ENCODE measurements at places on chromosomes 1 and 21.
A peak's percentile ranks its signal among the peaks of the same experiment; 100 is the strongest.

- no peaks in the 10 kb centered on the region for H3K36me3 ChIP-seq
- no peak overlapping the region for H3K4me3 ChIP-seq
- no peak overlapping the region for H3K27ac ChIP-seq
- H3K4me1 ChIP-seq = peaks cover 9% of the 10 kb centered on the region
- H3K27me3 ChIP-seq = no peaks in the 10 kb centered on the region
Observed at GRCh38 chr1:56583957-56584468, 4.7 kb upstream of the PLPP3 start.

DNA sequence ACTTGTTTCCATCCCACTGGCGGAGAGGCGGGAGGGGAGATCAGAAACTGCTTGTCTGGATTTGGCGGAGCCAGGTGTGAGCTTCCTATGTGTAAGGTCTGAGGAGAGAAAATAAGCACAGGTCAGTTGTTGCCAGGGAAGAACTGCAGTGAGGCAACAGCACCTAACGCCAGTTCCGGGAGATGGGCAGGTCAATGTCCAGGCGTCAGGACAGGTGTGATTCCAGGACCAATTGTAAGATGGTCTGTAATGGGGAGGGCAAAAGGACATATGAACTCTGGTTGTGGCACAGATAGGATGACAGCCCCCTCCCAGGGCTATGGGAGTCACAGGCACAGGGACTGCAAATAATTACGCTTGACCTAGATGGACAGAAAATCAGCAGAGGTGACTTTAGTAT lies 9.6 kb upstream of the KCNE1 start:
- H3K36me3 ChIP-seq = peaks cover 59% of the 10 kb centered on the region
- H3K4me3 ChIP-seq = no peak overlapping the region
- peaks cover 54% of the 10 kb centered on the region for H3K4me1 ChIP-seq
- H3K27ac ChIP-seq = peak overlapping the region; percentile 90
- DNase-seq = no peak

DNA sequence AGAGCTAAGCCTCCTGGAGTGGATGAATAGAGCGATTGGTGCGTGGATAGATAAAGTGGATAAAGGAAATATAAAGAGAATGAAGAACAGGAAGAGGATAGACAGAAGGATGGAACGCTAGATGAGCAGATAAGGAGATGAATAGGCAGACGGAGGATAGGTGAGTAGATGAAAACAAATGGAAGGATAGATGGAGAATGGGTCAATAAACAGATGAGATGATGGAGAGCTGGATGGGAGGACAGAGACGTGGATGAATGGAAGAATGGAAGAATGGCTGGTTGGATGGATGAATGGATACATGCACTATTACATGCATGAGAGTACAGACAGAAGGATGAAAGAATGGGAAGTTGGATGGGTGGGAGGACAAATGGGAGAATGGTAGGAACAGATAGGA lies 35.2 kb upstream of the EDN2 start:
- no peaks in the 10 kb centered on the region for H3K27me3 ChIP-seq
- no peak overlapping the region for H3K4me3 ChIP-seq
- peaks cover 17% of the 10 kb centered on the region for H3K4me1 ChIP-seq
- no peaks in the 10 kb centered on the region for H3K36me3 ChIP-seq
- no peak overlapping the region for H3K27ac ChIP-seq

DNA sequence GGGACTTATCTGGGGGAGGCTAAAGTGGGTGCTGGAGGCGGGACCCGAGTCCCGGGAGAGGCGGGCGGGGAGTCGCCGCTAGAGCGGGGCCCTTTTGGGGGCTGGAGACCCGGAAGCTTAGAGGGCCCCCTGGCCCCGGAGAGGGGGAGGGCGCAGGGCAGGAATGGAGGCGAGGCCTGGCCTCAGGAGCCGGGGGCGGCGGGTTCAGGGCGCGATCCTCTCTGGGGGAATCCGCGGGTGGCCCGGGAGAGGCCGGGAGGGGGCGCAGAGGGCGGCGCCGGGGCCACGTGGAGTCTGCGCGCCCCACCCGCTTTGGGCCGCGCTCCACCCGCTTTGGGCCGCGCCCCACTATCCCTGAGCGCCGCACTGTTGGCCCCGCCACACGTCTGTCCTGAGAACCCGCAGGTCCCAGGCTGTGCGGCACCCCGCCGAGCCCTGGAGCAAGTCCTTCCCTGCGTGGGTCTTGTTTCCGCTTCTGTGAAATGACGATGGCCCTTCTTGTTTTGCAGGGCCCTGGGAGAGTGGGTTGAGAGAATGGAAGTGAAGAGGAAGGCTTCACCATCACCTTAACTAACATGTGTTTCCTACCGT lies 84.4 kb downstream of the NKAIN1 start:
- peak overlapping the region; percentile 90 for H3K27ac ChIP-seq
- peak overlapping the region; percentile 77 for H3K4me3 ChIP-seq
- H3K4me1 ChIP-seq = peaks cover 14% of the 10 kb centered on the region
- no peaks in the 10 kb centered on the region for H3K27me3 ChIP-seq
- DNase-seq = peak; percentile 88
- H3K36me3 ChIP-seq = no peaks in the 10 kb centered on the region

DNA sequence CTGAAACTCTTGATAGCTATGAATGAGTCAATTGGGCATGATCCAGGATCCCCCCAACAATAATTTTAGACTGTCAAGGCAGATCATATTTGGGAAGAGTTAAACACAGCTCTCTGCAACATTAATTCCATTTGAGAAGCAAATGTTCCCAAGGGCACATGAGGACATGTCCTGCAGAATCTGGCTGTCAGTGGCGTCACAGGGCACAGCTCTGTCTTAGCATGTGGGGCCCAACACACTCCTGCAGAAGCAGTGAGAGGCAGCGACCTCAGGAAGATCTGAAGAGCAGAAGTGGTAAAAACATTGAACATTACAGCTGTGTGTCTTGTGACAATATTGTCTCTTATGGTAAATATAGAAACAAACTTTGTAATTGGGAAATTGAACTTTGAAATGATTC lies 197.1 kb upstream of the PBX1 start:
- H3K4me3 ChIP-seq = no peak overlapping the region
- DNase-seq = no peak
- no peaks in the 10 kb centered on the region for H3K4me1 ChIP-seq
- H3K27me3 ChIP-seq = no peaks in the 10 kb centered on the region
- H3K36me3 ChIP-seq = no peaks in the 10 kb centered on the region

GRCh38 chr1:42924851-42925760 lies 33.6 kb downstream of the SLC2A1 start:
- peak overlapping the region; percentile 91 for H3K27ac ChIP-seq
- H3K36me3 ChIP-seq = peaks cover 41% of the 10 kb centered on the region
- H3K4me3 ChIP-seq = peak overlapping the region; percentile 56
- peaks cover 21% of the 10 kb centered on the region for H3K4me1 ChIP-seq
- no peak for DNase-seq

DNA sequence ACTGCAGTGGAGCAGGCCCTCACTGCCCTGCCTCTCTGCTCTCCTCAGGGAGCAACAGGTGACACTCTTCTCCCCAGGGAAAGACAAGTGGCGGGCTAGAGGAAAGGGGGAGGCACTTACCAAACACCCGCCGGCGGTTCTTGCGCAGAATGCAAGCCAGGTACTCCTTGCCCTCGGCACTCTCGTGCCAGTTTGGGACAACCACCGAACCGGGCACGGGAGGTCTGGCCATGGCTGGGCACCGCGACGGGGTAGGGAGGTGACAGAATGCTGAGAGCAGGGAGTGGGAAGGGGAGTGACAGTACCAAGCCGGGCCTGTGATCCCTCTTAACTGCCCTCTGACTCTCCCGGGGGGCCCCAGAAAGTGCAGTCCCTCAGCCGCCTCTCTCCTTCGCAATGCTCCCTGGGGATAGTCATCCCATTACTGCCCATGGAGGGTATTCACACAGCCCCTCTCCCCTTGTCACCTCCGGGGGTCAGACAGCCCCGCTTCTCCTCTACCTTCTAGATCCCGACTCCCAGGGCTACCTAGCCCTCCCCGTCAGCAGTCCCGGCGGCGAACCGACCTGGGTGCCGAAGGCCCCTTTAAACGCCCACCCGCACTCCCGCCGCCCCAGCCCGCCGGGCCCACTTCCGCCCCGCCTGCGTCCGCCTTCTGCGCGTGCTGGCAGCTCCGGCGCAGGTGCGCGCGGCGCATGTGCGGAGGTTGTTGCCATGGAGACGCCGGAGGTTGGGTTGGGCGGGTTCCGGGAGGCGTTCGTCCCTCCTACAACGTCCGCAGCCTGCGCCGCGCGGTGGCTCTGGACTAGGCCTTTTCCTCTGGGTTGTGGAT lies at the start of gene CPLANE2:
TSS of gene CPLANE2 (minus strand) at position 673 of the 832 bp plus-strand sequence. CDS start at position 232, 441 bp downstream.
- H3K27me3 ChIP-seq = no peaks in the 10 kb centered on the region
- H3K27ac ChIP-seq = peak within 1 kb of the TSS; percentile 91
- peaks cover 20% of the 10 kb centered on the region for H3K36me3 ChIP-seq
- H3K4me1 ChIP-seq = peaks cover 17% of the 10 kb centered on the region
- peak within 1 kb of the TSS; percentile 58 for H3K4me3 ChIP-seq

GRCh38 chr1:38477811-38478210 lies 381.8 kb downstream of the RRAGC start:
- DNase-seq = no peak
- no peaks in the 10 kb centered on the region for H3K36me3 ChIP-seq
- H3K27ac ChIP-seq = no peak overlapping the region
- H3K27me3 ChIP-seq = peaks cover 62% of the 10 kb centered on the region

GRCh38 chr1:11654137-11654938 lies at the start of the genes FBXO2 and FBXO44:
Gene FBXO2, minus strand, starts transcription at chr1:11654429. Its CDS starts 89 bp downstream, at chr1:11654340.
Gene FBXO44, plus strand, starts transcription at chr1:11654877. Its CDS starts 959 bp downstream, at chr1:11655836.
- peaks cover 11% of the 10 kb centered on the region for H3K36me3 ChIP-seq
- DNase-seq = peak; percentile 80
- H3K4me3 ChIP-seq = peak within 1 kb of the TSS; percentile 81
- H3K27ac ChIP-seq = peak within 1 kb of the TSS; percentile 65

- H3K27ac ChIP-seq = no peak overlapping the region
- no peaks in the 10 kb centered on the region for H3K27me3 ChIP-seq
- DNase-seq = no peak
- no peaks in the 10 kb centered on the region for H3K36me3 ChIP-seq
Observed at GRCh38 chr1:199242147-199242546, 603.3 kb downstream of the PTPRC start.

- H3K27ac ChIP-seq = no peak overlapping the region
- H3K27me3 ChIP-seq = no peaks in the 10 kb centered on the region
- peaks cover 27% of the 10 kb centered on the region for H3K4me1 ChIP-seq
Observed at GRCh38 chr1:23909412-23909811, 3.8 kb downstream of the CNR2 start.

GRCh38 chr1:59696421-59697115 lies 118.2 kb upstream of the HOOK1 start:
- H3K36me3 ChIP-seq = no peaks in the 10 kb centered on the region
- no peak overlapping the region for H3K27ac ChIP-seq
- H3K4me1 ChIP-seq = peaks cover 25% of the 10 kb centered on the region
- no peak overlapping the region for H3K4me3 ChIP-seq

- no peaks in the 10 kb centered on the region for H3K4me1 ChIP-seq
- H3K36me3 ChIP-seq = no peaks in the 10 kb centered on the region
- H3K4me3 ChIP-seq = no peak overlapping the region
- DNase-seq = no peak
- no peaks in the 10 kb centered on the region for H3K27me3 ChIP-seq
Observed at GRCh38 chr1:183155939-183156338, 30.1 kb upstream of the LAMC2 start.

DNA sequence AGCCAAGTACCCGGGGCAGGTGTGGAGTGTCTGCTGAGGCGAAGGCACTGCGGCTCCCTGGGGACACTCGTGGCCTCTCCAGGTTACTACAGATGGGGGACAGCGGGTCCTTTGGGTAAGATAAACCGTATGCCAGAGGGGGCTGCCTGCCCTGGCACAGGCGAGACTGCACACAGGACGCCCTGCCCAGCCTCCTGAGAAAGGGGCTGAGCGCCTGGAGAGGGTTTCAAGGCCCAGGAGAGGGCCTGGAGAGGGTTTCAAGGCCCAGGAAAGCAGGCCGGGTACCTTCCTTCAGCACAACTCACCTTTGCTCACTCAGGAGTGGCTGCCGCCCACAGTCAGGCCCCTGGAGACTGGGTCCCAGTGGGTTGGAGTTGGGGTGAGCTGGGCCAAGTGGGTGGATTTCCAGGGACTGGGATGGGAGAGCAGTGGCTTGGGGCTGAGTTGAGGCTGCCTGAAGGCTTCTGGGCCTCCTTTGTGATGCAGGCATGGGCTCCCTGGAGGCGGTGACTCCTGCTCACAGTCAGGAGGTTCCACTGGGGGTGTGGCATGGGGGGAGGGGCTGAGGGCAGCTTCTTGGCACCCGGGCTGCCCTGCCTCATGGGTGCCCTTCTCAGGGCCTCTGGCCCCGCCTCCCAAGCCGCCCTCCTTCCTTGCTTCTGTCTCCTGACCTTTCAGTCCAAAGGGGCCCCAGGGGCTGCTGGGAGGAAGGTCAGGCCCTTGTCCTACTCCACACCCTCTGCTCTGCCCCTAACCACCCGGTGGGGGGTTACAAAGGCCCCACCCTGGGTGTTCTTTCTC lies at the start of gene MMEL1:
TSS of gene MMEL1 (minus strand) at position 456 of the 801 bp plus-strand sequence. CDS start 3,532 bp downstream, outside the sequence.
- H3K36me3 ChIP-seq = no peaks in the 10 kb centered on the region
- H3K4me3 ChIP-seq = no peak within 1 kb of the TSS
- no peak within 1 kb of the TSS for H3K27ac ChIP-seq

GRCh38 chr1:36525166-36525565 lies 42.5 kb upstream of the CSF3R start:
- peaks cover 29% of the 10 kb centered on the region for H3K27me3 ChIP-seq
- H3K4me3 ChIP-seq = no peak overlapping the region
- H3K36me3 ChIP-seq = no peaks in the 10 kb centered on the region
- DNase-seq = no peak
- H3K4me1 ChIP-seq = no peaks in the 10 kb centered on the region

GRCh38 chr21:31665397-31665796 lies 5.9 kb downstream of the SOD1 start:
- H3K4me3 ChIP-seq = no peak overlapping the region
- no peak for DNase-seq
- H3K4me1 ChIP-seq = peaks cover 79% of the 10 kb centered on the region
- H3K27me3 ChIP-seq = no peaks in the 10 kb centered on the region
- peaks cover 64% of the 10 kb centered on the region for H3K36me3 ChIP-seq
- H3K27ac ChIP-seq = no peak overlapping the region

- H3K4me1 ChIP-seq = peaks cover 10% of the 10 kb centered on the region
- no peaks in the 10 kb centered on the region for H3K27me3 ChIP-seq
- DNase-seq = peak; percentile 39
- H3K36me3 ChIP-seq = peaks cover 41% of the 10 kb centered on the region
Observed at GRCh38 chr1:225508538-225509375, 80.9 kb upstream of the LBR start.

DNA sequence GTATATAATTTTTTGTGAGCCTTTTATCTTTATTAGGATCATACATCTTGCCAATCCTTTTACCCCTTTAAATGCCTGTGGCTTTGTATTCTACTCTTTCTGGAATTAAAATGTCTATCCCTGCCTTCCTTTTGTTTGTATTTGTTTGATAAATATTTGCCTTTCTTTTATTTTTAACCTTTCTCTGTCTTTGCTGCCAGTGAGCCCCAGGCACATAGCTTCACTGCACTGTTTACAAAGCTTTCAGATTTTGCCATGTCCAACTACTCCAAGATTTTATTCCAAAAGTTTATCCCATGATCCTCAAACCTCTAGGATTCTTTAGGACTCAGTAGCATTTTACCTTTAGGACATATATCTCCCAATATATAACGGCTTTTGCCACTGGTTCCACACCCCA lies 281.2 kb downstream of the PAPPA2 start:
- no peak for DNase-seq
- H3K4me1 ChIP-seq = no peaks in the 10 kb centered on the region
- no peaks in the 10 kb centered on the region for H3K27me3 ChIP-seq
- no peaks in the 10 kb centered on the region for H3K36me3 ChIP-seq
- no peak overlapping the region for H3K27ac ChIP-seq

GRCh38 chr1:169060043-169060722 lies 46.3 kb upstream of the ATP1B1 start:
- H3K36me3 ChIP-seq = no peaks in the 10 kb centered on the region
- no peak overlapping the region for H3K4me3 ChIP-seq
- no peaks in the 10 kb centered on the region for H3K27me3 ChIP-seq
- peaks cover 9% of the 10 kb centered on the region for H3K4me1 ChIP-seq

GRCh38 chr1:106880226-106880625 lies 176.2 kb upstream of the PRMT6 start:
- no peaks in the 10 kb centered on the region for H3K4me1 ChIP-seq
- H3K4me3 ChIP-seq = no peak overlapping the region
- H3K27ac ChIP-seq = no peak overlapping the region

Measured in stomach (tissue), 19 donors.